ENCODE measurements at places on chromosomes 5 and 9.

GRCh38 chr9:99114846-99115500 lies 10.1 kb downstream of the TGFBR1 start:
- no peak for DNase-seq

GRCh38 chr9:17824191-17824590 lies 245.3 kb downstream of the SH3GL2 start:
- no peak for DNase-seq

- peak; percentile 77 for DNase-seq
Observed at GRCh38 chr9:137286975-137287383, 9.5 kb downstream of the TOR4A start.

- peak; percentile 83 for DNase-seq
Observed at GRCh38 chr9:111036429-111036789, 1.9 kb downstream of the LPAR1 start.

DNA sequence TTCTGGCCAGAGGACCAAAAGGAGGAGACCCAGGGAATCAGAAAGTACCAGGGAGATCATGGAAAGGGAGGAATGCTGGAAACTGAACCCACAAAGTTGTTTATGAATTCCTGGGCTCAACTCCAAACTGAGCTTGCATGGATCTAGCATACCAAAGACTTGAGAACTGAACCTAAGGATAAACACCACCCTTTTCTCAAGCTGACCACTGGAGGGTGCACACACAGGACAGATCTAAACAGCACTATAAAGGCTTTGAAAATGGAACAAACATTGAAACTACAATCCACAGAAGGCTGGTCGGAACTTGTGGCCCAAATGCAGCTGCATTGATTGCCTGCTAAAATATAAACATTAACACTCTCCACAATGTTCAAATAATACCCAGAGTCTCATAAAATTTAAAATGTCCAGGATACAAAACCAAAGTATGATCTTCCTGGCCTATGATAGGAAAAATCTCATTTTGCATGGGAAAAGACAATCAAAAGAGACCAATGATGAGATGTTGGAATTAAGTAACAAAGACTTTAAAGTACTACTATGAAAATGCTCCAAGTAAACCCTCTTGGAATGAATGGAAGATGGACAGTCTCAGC lies 15.6 kb upstream of the IRF1 start:
- DNase-seq: no peak

GRCh38 chr5:8188874-8189565 lies 320.1 kb downstream of the MTRR start:
- no peak for DNase-seq

GRCh38 chr5:133562554-133562953 lies 49.8 kb downstream of the FSTL4 start:
- no peak for DNase-seq

DNA sequence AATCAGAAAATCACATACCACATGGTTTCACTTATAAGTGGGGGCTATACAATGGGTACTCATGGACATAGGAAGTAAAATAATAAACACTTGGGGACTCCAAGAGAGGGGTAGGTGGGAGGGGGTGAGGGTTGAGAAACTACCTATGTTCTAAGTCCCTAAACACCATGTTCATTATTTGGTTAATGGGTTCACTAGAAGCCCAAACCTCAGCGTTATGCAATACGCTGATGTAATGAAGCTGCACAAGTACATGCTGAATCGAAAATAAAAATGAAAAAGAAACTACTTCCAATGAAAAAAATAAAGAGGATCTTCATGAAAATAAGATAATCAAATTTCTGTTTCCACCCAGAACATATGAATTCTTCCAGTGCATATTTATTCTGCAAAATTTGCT lies 208.5 kb downstream of the TMEM161B start:
- DNase-seq: no peak

DNA sequence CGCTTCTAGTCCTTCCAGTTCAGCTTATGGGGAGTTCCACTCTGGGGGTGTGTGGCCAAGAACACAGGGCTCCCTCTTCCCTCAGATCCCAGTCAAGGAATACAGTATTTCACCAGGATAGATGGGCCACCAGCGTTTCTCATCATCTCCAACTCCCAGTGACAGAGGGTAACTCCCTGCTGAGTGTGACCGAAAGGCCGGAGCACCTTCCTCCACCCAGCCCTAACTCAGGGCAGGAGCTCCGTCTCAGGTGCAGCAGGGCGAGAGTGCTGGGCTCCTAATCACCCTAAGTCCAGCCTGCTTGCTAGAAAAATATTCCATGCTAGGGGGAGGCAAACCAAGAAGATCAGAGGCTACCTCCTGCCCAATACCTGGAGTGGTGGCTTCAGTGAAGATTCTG lies 102.6 kb downstream of the ADAMTS2 start:
- no peak for DNase-seq

- peak; percentile 79 for DNase-seq
Observed at GRCh38 chr5:169176709-169177694, 123.9 kb downstream of the SLIT3 start.

DNA sequence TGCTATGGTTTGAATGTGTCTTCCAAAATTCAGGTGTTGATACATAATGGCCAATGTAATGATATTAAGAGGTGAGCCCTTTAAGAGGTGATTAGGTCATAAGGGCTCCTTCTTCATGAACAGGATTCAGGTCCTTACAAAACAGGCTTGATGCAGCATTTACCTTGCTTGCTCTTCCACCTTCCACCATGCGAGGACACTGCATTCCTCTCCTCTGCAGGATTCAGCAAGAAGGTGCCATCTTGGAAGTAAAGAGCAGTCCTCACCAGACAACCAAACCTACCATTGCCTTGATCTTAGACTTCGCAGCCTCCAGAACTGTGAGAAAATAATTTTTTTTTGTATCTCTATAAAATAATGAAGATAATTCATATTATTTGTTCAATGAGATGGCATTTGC lies 314.0 kb upstream of the SMARCA2 start:
- no peak for DNase-seq

GRCh38 chr5:17838469-17838868 lies 204.2 kb downstream of the TAF11L14 start:
- no peak for DNase-seq

- no peak for DNase-seq
Observed at GRCh38 chr5:165525271-165525670, 2019.9 kb downstream of the MAT2B start.

- no peak for DNase-seq
Observed at GRCh38 chr9:121577166-121577565, 74.3 kb upstream of the DAB2IP start.

DNA sequence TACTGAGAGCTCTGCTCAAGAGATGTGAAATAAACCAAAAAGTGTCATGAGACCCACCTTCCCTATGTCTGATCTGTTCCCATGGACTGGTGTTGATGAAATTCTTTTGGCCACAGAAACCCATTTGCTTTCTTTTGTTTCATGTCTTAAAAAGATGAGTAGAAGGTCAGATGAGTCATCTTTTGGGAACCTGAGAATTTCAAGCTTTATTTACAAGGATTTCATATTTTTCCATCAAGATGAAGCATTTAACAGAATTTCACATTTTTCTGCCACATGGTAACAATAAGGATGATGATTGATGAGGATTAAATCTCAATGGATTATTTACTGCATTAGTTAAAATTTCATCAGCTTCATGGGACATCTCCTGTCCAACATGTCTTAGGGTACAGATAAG lies 337.8 kb downstream of the DEPDC1B start:
- DNase-seq: no peak
